Stimulated activated CD4-positive, alpha-beta T cell treated with anti-CD3 and anti-CD28 coated beads, TNF-alpha, amount 100 ng/mL, for 1 hour (primary cell): ENCODE measurements at places on chromosomes 2 and 18.

DNA sequence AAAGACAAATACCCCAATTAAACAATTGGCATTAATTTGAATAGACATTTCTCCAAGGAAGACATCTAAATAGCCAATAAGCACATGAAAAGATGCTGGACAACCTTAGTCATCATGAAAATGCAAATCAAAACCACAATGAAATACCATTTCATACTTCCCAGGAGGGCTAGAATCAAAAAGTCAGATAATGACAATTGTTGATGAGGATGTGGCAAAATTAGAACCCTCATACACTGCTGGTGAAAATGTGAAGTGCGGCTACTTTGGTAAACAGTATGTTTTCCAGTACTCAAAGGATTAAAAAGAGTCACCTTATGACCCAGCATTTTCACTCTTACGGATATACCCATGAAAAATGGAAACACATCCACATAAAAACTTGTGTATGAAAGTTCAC lies 91.6 kb downstream of the FIGN start:
- DNase-seq = no peak

GRCh38 chr2:128552806-128553551 lies 234.3 kb upstream of the HS6ST1 start:
- DNase-seq = no peak

GRCh38 chr2:46369783-46370182 lies 72.6 kb downstream of the EPAS1 start:
- DNase-seq = no peak

- DNase-seq = no peak
Observed at GRCh38 chr2:136233298-136233697, 115.3 kb upstream of the CXCR4 start.

GRCh38 chr2:199558156-199558555 lies 100.4 kb upstream of the SATB2 start:
- DNase-seq = no peak

DNA sequence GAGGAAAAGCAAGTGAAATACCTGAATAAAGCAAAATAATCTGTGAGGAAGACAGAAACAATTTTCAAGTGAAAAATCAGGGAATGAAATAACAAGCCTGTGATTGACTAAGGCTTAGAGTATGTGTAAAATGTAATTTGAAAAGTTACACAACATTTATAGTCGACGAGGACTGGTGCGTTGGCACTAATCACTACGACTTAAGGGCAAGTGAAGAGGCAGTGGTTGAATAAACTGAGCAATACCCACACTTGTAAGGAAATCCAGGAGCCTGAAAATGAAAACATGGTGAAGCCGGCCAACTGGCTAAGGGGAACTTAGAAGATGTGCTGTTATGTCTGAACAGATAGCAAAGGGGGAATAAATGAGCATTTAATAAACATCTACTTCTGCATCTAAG lies 13.4 kb downstream of the DOK1 start:
- DNase-seq = no peak

- DNase-seq = no peak
Observed at GRCh38 chr2:193883820-193884219, 1689.1 kb upstream of the TMEFF2 start.

DNA sequence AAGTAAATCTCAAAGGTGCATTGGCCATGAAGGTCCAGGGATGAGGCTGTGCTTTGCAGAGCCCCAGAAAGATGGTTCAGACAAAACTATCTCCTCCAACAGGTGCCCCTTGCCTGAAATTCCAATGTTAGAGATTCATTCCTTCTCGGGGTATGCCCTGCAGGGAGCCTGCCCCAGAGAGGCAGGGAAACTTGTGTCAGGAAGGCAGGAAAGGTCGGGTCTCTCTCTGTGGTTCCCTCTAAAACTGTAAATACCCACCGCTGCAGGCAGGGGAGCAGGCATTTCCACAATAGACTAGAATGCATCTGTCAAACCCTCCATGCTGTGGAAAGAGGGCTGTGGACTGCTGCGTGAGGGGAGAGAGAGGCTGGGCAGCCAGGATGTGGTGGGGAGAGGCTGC lies 207.8 kb upstream of the SMAD2 start:
- DNase-seq = no peak

- DNase-seq = peak; percentile 26
Observed at GRCh38 chr18:48161191-48161910, 230.9 kb upstream of the SMAD2 start.

- no peak for DNase-seq
Observed at GRCh38 chr2:128425731-128426620, 107.3 kb upstream of the HS6ST1 start.

DNA sequence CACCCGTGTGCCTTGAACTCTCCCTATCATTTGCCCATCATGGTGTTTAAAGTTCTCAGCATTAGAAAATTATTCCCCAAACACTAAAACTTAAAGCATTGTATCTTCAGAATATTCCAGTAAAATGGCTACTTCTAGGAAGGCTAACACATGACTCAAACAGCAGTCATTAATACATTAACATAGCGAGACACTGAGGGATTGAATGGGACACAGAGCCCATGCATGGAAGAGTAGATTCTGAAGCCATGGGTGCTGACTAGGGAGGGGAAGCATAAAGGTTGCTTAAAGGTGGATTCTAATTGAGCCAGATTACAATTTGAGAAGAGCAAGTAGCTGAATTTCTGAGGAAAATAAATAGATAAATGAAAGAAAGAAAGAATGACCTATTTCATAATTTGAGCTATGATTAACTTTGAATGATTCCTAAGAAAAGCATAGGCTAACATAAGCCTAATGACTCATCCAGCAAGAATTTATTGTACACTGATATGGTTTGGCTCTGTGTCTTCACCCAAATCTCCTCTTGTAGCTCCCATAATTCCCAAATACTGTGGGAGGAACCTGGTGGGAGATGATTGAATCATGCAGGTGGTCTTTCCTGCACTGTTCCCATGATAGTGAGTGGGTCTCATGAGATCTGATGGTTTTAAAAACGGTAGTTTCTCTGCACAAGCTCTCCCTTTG lies 79.8 kb upstream of the PIK3C3 start:
- DNase-seq = no peak

GRCh38 chr2:8118940-8119781 lies 562.7 kb upstream of the ID2 start:
- DNase-seq = no peak

- no peak for DNase-seq
Observed at GRCh38 chr2:16763493-16763899, 97.9 kb upstream of the CYRIA start.

GRCh38 chr2:15756882-15757819 lies 165.5 kb downstream of the DDX1 start:
- DNase-seq = no peak

DNA sequence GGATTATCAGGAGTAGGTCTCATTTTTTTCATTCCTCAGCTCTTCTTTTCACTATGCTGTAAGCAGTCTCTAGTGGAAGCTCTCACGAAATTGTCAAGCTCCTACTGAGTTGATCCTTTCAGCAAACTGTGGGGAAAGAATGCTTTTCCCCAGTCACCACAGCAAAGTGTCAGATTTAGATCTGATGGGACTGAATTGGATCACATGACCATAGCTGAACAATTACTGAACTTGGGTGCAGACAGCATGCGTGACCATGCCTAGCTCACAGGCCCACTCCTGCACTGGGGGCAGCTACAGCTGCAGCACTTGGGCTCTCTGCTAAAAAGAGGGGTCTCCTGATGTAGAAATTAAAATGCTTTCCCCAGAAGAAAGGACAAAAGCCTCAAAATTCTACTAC lies 3.1 kb downstream of the ARHGAP15 start:
- no peak for DNase-seq

DNA sequence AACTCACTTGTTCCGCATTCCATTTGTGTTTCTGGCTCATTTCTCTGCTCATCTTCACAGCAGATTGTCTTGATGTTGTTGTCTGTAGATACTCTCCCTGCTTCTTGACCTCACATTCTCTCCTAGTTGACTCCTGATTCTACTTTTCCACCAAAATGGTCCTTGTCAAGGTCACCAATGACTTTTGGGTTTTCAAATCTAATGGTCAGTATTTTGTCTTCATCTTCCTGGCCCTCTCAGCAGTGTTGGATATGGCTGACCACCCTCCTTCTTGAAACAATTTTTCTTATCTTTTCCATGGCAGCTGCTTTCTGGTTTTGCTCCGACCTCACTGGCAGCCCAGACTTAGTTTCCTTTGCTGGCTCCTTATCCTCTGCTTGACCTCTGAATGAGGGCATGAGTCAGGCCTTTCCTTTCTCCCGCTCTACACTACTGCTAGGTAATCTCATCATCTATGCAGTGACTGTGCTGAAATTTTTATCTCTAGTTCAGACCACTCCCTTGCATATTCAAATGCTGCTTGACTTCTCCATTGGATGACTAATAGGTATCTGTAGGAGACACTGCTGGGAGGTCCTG lies 386.6 kb upstream of the SPRED2 start:
- no peak for DNase-seq

GRCh38 chr2:60140185-60140584 lies 413.3 kb downstream of the BCL11A start:
- no peak for DNase-seq

DNA sequence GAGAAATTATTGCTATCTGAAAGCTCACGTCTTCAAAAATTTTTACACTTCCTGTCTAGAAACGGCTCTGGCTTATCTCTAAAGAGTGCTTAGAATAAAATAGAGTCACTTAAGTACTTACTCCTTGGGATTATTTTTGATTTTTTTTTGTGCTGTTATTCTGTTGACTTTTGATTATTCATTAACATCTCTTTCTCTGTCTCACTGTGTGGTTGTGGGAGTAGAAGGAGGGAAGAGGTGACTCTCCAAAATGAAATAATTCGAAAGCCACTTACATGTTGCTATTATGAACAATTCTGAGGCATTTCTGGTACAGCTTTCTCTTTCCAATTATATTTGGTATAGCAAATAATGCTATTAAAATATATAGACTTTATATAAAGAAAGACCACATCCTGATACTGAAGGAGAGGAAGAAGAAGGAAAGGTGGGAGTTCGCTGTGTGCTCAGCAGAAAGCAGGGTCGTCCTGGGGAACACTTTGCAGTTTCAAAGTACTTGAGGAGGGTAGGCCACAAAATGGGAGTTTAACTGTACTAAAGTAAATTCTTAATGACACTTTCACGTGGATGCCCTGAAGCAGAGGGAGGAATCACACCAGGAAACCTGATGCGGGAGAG lies 9.6 kb upstream of the MMADHC start:
- no peak for DNase-seq

DNA sequence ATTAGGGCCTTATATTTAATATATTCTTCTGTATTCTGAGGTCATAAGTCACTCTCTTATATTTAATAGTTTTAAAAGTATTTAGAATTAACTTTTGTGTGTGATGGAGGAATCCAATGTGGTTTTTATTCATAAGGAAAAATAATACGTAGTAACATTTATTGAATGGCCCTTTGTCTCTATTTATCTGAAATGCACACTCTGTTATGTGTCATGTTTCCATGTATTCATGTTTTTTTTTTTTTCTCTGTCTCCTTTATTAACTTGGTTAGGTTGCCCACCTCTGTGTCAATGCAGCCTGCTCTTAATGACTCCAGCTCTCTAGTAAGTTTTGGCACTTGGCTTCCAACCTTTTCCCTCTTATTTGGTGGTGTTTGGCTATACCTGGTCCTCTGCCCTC lies 33.8 kb downstream of the RNF144A start:
- no peak for DNase-seq

- DNase-seq = no peak
Observed at GRCh38 chr2:104368089-104368488, 485.8 kb upstream of the POU3F3 start.

- DNase-seq = no peak
Observed at GRCh38 chr18:68763083-68763482, 34.8 kb upstream of the CCDC102B start.

GRCh38 chr2:191264647-191265081 lies 19.5 kb downstream of the MYO1B start:
- DNase-seq = no peak

DNA sequence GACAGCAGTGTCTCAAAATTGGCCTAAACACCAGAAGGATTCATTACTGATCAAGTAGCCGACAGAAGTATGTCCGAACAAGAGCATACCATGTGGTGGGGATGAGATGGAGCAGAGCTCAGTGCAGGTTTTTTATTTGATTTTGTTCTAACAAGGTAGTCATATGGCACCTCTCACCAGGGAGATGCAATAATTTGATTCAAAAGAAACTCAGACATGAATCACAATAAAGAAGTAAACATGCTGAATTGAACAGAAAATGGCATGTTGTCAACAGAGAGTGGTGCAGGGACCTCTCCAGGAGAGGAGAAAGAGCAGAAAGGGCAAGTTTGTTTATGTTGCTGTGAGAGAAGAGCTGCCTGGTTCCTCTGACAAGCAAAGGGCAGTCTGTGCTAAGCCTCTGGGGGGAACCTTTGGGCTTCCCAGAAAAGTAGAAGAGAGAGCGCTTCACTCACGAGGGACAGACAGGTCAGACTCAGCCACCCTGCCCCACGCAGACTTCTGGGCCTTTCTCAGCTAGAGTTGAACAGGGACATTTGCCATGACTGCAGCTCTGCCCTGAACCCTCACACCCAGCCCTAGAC lies 351.3 kb upstream of the RAB12 start:
- DNase-seq = no peak

- DNase-seq = no peak
Observed at GRCh38 chr2:8398040-8398668, 283.7 kb upstream of the ID2 start.

DNA sequence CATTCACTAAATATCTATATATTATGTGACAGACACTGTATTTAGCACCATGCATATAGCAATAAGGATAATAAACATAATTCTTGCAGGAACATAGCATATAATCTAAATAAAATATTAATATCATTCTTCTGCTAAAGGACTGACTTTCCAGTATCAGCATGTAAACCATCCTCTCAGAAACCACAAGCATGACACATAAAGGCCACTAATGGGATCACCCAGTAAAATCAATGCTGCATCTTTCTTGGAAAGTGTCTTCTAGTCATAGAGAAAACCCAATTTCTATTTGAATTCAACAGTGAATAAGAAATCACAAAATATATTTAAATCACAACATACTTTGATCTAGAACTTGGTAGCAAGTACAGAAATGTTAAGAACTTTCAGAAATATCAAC lies 5.8 kb upstream of the LRP1B start:
- DNase-seq = no peak

DNA sequence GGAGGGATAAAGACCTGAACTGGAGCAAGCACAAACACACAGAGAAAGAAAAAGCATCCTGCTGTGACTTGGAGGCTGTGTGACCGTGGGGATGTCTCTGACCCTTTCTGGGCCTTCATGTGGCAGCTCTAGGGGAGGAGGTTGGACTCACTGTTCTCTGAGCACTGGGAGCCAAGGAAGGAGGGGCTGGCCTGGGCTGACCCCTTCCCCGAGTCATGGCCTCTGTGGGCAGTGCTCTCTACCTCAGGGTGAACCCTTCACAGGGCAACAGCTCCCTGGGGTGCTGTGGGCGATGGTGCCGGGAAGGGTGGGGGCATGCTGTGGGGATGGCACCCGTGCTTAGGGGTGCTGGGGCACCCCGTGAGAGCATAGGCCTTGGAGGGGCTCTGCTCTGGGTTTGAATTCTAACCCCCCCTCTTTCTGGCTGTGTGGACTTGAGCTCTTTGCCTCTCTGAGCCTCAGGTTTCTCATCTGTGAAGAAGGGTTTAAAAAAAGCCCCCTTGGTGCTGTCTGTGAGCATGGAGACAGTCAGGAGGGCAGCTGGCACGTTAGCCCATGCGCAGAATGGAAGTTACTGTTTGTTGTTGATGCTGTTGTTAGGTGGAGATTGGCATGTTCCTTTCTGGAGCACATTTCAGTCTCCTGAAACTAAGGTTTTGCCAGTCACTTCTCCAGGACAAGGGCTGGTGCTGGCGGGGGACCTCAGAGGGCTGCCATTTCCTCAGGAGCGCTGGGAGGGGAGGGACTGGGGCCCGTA lies 700 bp downstream of the TOGARAM2 start:
- DNase-seq = no peak

- DNase-seq = no peak
Observed at GRCh38 chr2:147420517-147420916, 424.3 kb upstream of the ACVR2A start.

GRCh38 chr18:23550898-23551297 lies 35.4 kb downstream of the NPC1 start:
- no peak for DNase-seq
